ENCODE measurements at places on chromosomes 1 and 21.

GRCh38 chr1:222123111-222123510 lies 381.2 kb upstream of the DUSP10 start:
- DNase-seq, result no peak

- DNase-seq, result no peak
These were observed 5.2 kb downstream of the KCNJ10 start for GRCh38 chr1:160064746-160065145.

GRCh38 chr1:204574865-204575163 lies 58.6 kb downstream of the MDM4 start:
- DNase-seq, result no peak

DNA sequence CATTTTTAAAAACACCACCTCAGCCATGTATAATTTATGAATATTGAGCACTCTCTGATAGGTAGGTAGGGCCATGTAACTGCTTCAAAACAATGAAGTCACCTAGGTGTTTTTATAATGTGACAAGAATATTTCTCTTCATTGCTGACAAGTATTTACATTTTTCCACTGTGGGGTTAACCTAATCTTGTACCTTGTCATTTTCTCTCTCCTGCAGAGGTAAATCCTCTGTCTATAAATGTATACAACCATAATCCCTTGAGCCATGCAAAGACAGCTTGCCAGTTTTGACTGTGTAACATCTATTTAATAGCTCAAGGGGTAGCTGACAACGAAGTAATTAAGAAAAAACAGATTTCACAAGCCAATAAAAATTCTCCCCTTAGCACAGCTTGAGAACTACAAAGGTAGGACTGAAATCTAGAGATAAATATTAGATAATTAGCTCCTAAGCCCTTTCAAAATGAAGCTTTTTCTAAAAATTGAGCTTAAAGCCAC lies 137.6 kb upstream of the POGK start:
- no peak for DNase-seq

- peak; percentile 68 for DNase-seq
These were observed 2.8 kb downstream of the S100A10 start for GRCh38 chr1:151990856-151991198.

- DNase-seq, result peak; percentile 42
These were observed 478 bp downstream of the RIT1 start for GRCh38 chr1:155910621-155911121.

GRCh38 chr1:77533660-77534305 lies 148.7 kb downstream of the ZZZ3 start:
- peak; percentile 83 for DNase-seq

- DNase-seq, result peak; percentile 69
These were observed 54.4 kb upstream of the CDC42BPA start for GRCh38 chr1:227372726-227373130.

- peak; percentile 24 for DNase-seq
These were observed 60.1 kb downstream of the HNRNPR start for GRCh38 chr1:23283667-23284602.

- DNase-seq, result no peak
These were observed 19.1 kb upstream of the AVPR1B start for GRCh38 chr1:206136241-206136640.

DNA sequence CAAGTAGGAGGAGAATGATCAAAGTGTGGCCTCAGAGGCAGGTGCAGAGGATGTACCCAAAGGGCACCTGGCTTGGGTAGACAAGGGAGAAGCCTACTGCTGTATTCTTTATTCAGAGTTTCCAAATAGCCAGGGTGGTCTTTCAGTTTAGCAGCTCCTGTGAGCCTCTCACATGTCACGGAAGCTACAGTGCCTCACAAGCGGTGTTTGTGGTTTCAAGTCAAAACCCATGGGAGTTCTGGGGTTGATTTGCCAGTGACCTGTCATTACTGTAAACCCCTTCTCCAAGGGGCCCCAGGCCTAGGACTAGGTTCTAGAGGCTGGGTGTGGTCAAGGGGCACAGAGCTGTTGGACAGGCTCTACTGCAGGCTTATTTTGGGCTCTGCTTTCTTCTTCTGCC lies 10.2 kb upstream of the IL10 start:
- no peak for DNase-seq

DNA sequence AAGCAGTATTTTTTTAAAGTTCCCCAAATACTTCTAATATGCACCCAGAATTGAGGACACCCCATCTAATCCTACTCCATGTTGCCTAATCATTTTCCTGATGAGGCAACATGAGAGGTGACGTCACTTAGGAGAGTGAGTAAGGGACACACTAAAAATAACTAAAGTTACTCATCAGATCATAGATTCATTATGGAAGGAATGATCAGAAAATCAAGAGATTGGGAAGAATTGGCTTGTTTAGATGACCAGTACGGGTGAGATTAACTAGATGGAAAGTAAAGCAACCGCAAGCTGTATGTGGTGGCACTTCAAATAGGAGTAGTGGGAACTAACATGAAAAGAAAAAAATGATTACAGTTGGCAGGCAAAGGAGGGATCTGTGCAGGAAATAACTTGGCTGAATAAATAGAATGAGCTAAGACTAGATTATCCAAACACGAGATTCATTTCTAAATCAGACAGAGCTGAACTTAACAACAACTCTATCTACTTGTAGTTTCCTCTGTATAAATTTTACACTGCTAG lies 61.4 kb upstream of the CXADR start:
- DNase-seq, result peak; percentile 83

DNA sequence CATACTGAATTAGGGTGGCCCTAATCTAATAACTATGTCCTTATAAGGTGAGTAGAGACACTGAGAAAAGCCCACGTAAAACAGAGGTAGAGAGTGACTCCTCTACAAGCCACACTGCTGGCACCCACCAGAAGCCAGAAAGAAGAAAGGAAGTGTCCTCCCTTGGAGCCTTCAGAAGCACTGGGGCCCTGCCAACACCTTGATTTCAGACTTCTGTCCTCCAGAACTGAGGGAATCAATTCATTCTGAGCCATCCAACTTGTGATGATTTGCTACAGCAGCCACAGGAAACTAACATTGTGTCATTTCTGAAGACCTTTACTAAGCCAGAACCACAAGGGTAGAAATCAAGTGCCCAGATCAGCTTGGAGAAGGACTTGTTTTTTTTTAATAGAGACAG lies 15.0 kb downstream of the GNB1 start:
- DNase-seq, result no peak

DNA sequence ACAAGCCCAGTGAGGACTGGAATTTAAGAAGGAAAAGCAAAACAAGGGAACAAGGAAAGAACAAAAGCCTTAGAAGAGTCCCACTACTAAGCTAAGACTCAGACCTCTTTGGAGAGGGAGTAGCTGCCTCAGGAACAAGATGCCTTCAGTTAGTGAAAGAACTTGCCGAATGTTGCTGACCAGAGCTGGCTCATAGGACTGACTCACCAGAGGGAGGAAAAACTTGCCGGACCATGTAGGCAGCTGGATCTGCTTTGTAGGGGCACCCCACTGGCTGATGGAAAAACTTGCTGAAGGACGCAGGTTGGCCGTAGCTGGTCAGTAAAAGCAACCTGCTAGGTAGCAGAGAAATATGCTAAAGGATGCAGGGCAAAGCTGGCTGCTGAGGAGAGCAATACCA lies 15.3 kb upstream of the ZSWIM5 start:
- DNase-seq, result no peak

- DNase-seq, result peak; percentile 45
These were observed 977 bp downstream of the LCA5L start for GRCh38 chr21:39444421-39445180.

All from fibroblast of pulmonary artery (primary cell).